Dermis blood vessel endothelial cell (primary cell): ENCODE measurements at places on chromosomes 11 and 22. TPM values are rescaled to one million over a fixed set of nuclear protein-coding genes. Genes with fewer than 3 reads are reported as not detected.

The OR8D1 gene
- not detected in 2 replicates for total RNA-seq

The VPREB3 gene
- not detected in 2 replicates for total RNA-seq

The PRODH gene
- total RNA-seq, result 0.05 and 1.0 TPM in 2 replicates

The TRMT2A gene
- 39.9 and 48.8 TPM in 2 replicates for total RNA-seq

The A4GALT gene
- total RNA-seq, result 52.5 and 60.2 TPM in 2 replicates

The OR52I2 gene
- total RNA-seq, result not detected in 2 replicates

The TMEM191B gene
- 1.2 and 1.9 TPM in 2 replicates for total RNA-seq

The RCOR2 gene
- total RNA-seq, result 0.09 and 0.17 TPM in 2 replicates

The LRRC4C gene
- not detected in 2 replicates for total RNA-seq

The YPEL1 gene
- total RNA-seq, result 5.1 and 7.8 TPM in 2 replicates

The OR52E2 gene
- total RNA-seq, result not detected in 2 replicates

The HEPHL1 gene
- total RNA-seq, result not detected in 2 replicates
